NCI-H1092 treated with DMSO at 0.1 percent for 48 hours (cell line): ENCODE measurements at places on chromosomes 5 and 9.

- DNase-seq: no peak
Observed at GRCh38 chr9:135478829-135479468, 633 bp upstream of the PPP1R26 start.

DNA sequence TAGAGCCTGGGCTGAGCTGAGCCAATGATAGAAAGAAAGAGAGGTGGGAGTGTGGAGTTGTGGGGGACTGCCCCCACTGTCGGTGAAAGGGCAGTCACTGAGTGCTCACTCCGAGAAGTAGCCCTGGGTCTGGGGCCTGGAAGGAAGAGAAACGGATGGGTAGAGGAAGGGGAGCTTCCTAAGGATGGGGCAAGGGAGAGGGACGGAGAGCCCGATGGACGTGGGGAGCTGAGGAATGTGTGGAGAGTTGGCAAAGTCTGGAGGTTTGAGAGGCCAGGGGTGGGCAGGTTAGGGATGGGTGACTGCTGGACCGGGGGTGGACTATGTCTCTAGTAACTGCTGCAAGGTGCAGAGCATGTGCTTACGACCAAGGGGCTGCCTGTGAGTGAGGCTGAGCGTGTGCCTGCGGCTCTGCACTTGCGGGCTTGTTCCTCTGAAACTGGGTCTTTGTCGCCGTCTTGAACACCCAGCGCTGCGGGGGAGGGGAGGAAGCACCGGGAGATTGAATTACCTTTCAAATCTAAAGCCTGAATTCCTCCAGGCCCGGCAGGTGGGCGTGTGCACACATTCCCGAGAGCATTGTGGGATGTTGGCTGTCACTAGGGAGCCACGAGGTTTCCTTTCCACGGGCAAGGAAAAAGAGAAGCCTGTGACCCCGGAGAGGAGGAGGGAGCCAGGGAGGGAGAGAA is 76.4 kb upstream of the ARAP3 start:
- no peak for DNase-seq

DNA sequence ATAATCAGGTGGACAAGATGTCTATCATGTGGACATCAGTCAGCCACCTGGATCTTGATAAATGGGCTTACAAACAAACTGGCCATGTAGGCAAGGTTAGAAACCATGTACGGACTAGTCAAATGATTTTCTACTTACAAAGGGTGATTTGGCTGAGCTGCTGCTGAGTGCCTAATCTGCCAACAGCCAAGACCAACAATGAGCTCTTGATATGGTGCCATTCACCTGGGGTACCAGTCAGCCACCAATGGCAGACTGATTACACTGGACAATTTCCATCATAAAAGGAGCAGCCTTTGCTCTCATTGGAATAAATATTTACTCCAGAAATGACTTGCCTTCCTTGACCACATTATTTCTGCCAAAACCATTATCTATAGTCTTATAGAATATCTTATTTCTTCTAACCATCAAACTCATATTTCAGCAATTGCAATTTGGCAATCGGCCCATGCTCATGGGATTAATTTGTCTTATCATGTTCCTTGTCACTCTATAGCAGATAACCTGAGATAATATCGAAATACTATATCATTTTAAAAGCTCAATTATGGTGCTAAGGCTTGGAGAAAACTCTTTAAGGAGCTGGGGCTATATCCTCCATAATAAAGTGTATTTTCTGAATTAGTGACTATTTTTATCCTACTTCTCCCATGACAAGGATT is 135.1 kb downstream of the SLC25A46 start:
- DNase-seq: no peak

DNA sequence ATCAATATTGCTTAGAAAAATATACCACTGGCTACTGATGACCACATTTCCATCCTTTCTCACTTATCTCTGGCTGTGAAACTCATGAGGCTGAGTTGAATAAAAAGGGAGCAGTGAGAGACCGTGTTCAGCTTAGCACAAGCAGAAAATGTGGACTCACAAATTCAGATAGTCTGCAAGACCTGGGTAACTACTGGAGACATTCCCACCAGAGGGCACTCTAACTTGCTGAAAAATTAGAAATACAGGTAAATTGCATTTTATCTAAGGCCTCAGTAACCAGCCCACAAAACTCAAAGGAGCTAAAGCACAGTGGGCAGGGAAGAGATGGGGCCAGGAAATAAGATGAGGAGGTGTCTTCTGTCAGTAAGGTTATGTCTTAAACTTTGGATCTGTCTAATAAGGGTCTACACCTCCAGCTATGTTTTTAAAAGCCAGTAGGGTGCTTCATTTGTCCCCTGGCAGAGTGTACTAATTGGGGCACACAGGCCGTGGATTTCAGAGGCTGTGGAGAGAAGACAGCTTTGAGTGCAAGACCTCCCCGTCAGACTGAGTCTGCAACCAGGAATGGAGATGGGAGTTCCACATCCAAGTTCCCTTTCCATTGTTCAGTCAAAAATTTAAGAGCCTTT is 8.7 kb upstream of the NDUFB6 start:
- DNase-seq: peak; percentile 48

DNA sequence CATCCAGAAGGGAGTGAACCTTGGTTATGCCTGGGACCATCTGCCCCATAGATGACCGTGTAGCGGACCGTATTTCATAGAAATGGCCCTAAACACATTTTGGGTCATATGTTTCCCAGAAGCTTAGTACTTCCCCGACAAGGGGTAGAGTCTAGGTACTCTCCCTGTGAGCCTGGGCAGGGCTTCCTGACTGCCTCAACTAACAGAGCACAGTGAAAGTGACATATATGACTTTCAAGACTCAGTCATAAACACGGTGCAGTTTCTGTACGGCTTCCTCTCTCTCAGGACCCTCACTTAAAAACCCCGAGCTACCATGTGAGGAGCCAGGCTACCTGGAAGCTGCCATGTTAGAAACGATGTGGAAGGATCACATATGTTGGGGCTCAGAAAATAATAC is 20.9 kb downstream of the C9orf57 start:
- DNase-seq: no peak

DNA sequence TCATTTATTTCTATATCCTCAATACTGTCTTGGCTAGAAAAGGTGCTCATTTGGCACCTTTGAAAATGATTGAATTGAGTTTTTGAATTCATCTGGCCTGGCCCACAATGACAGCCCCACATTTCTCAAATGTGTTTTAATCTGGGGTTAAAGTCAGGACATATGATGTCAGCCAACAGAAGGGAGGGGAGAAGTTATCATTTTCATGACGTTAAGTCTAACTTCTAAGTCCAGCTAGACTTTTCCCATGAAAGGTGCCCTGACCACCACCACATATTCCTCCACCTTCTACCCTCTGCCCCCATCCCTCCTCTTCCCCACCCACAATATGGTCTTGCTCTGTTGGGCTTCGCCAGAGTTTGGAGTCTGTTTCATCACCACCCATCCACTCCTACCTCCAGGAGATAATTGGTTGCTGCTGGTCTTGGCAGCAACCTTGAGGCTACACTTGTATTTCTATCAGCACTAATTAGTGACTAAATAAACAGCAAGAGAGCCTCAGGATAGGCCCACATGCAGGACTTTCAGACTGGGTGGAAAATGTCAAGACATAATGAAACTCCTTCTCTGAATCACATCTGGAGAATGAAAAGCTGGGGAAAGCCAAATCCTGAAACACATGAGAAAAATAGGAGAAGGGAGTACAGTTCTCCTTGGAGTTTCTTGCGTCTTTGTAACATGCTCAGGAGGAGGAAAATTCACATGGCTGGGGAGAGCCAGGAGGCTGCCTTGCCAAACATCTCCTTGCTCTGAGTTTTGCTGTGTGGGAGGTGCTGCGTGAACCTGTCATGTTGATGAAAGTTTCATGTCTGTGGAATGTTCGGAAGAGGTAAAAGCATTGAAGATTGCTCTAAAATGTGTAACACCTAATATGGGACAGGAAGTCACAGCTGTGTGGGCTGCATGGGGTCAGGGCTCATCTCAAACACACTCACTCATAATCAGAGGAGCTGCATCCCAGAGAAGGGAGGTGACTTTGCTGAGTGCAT is 544.7 kb upstream of the KLF4 start:
- no peak for DNase-seq

DNA sequence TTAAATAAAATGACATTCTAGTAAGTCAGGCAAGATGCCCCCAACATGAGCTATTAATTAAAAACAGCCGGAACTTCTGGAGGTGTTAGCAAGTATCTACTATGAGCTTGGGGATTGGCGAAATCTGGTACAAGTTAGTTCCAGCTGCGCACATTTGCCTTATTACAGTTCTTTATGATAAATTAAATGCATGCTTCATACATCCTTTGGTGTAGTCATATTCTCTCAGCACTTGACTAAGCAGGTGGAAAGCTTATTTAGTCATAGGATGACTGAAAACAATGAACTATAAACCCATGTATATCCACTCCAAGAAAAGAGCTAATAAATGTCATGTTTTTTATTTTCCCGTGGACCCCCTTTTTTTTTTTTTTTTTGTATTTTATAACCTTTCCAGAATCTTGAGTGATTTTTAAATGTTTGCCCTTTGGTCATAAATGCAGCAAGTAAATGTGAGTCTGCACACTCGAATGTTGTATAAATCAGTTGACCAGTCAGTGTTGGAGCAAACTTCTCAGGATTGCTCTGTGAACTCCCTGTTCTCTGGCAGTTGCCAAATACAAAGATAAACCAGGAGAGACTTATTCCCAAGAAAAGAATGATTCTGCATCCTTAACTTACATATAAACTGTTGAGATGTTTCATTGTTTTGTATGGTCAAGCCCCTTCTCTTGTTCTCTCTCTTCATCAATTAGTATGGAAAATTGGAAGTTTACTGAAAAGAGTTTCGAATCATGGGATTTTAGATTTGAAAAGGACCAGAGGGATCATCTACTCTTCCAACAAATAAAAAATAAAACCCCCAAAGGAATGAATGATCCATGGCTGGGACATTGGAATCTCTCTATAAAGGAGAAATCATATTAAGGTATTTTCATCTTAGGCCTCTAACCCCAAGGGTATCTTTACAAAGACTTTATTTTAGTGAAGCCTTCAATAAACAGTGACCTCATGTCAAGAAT is 38.3 kb downstream of the PIK3R1 start:
- DNase-seq: no peak

GRCh38 chr5:139665626-139666025 is 17.5 kb downstream of the CXXC5 start:
- no peak for DNase-seq

DNA sequence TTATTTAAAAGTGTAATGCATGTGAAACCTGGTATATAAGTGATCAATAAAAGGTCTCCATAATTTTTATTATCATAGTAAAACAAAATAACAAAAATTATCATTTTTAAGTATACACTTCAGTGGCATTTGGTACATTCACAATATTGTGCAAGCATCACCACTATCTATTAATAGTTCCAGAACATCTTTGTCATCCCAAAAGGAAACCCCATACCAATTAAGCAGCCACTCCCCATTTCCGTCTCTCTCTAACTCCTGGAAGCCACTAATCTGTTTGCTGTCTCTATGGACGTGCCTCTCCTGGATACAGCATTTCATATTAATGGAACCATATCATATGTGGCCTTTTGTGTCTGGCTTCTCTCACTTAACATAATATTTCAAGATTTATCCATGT is 7.6 kb downstream of the OLFML2A start:
- no peak for DNase-seq

DNA sequence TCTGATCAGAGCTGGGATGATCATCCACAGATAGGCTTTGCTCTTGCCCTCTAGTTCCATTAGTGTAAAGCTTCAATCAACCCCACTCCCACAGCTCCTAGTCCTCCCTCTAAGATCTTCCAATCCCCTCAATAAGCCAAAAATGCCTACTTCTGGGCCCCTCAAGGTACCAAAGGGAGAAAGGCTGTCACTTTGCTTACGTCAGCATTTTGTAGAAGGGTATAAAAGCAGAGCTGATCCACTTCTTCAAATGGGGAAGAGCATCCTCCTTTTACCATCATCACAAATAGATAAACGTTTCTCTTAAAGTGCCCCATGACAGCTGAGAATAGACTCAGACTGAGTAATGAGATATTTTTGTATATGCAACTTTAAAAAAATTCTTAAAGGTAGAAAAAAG is 13.1 kb upstream of the ADGRV1 start:
- DNase-seq: no peak
